ENCODE measurements at places on chromosomes 7 and 10.

- no peak for DNase-seq
Measured at GRCh38 chr7:115070311-115070710, 148.4 kb downstream of the MDFIC start.

DNA sequence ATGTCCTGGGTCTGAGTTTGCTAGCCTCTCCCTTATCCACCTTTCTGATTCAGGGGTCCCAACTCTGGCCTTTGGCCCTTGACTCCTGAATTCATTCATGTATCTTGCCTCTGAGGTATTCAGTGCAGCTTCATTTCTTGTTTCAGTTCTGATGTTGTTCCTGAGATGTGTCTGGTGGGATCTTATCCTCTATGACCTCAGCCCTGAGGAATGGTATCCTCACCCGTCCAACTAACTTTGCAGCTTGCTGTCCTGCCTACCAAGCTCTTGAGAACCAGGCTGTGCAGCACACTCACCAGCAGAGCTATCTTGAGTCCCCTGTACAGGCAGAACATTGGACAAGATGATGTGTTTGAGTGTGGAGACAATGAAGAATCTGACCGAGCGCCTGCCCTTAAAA is 13.8 kb downstream of the SUFU start:
- DNase-seq, result no peak

DNA sequence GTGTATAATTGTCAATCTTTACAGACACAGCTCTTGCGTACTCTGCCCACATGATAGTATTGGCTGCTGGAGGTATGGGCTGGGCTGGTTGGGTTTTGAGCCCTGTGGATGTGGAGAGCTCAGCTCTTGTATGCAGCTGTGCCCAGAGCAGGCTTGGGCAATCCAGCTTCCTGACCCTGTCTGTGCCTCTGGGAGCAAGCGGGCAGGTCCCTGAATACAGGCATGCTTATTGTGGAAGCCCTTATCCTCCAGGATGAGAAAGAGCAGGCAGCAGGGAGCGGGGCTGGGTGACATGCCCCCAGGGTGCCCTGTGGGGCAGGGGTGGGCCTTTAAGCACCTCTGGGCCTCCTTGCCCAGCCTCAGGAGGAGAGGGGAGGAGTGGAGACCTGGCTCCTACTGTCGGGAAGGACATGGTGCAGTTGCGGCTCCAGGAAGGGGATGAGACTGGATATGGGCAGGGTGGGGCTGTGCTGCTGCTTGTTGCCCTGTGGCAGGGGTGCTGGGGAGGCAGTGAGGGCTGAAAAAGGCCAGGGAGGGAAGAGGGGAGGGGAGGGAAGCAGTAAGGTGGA is 32.7 kb upstream of the SH2D4B start:
- no peak for DNase-seq

DNA sequence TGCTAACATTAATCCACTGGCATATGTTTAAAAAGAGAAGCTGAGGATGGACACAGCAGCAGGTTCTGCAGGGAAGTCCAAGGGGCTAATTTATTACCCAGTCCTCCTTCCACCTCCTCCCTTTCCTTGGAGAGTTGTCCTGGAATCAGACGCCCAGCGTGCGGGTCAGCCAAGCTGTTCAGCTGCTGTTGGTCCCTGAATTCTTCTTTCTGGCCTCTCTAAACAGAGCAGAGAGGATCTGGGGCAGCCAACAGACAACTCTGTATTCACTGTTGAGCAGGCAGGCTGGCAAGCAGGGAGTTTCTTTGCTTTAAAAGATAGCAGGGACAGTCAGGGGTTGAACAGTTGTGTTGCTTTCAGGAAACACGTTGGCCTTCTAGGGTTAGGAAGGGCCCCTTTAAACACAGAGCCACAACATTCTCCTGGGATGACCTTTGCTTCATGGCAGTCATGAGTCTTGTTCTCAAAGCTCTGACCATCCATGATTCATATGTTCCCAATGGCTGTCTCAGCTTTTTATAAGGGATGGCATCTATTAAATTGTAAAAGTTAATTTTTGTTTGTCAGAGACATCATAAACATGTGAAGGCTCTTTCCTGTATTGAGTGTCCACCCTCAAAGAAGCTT is 217.0 kb downstream of the CREB5 start:
- DNase-seq, result no peak

- peak; percentile 93 for DNase-seq
Measured at GRCh38 chr10:126972635-126973414, 67.6 kb downstream of the DOCK1 start.

- DNase-seq, result no peak
Measured at GRCh38 chr7:138834583-138834982, 36.6 kb upstream of the ATP6V0A4 start.

DNA sequence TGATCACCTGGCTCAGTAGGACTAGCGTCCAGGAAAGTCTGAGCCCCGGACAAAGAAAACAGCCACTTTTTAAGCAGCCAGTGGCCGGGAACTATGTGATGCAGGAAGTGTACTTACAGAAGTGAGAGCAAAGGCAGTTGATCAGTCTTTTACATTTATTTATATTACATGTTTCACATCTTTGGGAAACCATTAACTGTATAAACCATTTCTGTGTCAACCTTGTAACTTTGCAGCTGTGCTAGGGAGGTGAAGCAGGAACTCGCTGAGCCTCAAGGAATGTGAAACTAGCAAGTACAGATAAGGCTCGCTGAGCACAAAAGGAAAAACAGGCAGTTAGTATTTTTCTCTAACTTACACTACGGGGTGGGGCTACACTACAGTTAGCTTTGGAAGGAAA is 39.9 kb upstream of the HECW1 start:
- no peak for DNase-seq

GRCh38 chr10:113780681-113781250 is 29.3 kb downstream of the PLEKHS1 start:
- DNase-seq, result no peak

DNA sequence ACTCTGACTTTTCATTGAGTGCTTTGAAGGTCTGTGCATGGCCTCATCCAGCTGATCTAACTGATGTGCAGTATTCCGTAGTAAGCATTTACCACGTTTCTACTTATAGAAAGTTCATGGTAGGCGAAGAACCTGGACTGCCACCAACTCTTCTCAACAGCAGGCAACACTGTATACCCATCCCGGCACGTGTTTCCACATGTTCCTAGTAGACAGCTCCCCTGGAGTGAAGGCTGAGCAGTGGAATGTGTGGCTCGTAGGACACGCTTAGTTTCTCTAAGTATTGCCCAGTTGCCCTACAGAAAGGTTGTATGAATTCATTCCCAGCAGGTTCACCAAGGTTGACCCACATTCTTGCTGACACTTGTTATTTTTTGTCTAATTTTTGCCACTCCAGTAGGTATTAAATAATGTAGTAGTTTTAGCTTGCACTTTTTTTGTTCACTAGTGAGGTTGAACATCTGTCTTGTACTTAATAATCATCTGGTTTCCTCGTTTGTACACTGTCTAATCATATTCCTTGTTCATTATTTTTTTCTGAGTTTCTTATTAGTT is 15.2 kb downstream of the PROSER2 start:
- no peak for DNase-seq

DNA sequence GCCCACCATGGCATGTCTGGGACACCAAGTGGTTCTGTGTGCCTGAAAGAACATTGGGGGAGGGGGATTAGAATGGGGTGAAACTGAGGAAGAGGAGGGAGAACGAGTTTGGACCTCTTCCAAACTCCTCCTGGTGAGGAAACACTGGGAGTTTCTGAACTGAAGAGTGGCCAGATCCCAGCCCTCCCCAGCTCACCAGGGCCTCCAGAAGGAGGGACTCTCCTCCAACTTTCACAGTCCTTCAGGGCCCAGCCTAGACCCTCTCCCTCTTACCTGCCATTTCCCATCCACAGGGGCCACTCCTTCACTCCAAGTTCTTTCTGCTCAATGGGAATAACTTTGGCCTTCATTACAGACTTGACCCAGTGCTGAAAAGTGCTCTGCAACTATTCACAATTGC is 132.0 kb upstream of the FOXK1 start:
- no peak for DNase-seq

DNA sequence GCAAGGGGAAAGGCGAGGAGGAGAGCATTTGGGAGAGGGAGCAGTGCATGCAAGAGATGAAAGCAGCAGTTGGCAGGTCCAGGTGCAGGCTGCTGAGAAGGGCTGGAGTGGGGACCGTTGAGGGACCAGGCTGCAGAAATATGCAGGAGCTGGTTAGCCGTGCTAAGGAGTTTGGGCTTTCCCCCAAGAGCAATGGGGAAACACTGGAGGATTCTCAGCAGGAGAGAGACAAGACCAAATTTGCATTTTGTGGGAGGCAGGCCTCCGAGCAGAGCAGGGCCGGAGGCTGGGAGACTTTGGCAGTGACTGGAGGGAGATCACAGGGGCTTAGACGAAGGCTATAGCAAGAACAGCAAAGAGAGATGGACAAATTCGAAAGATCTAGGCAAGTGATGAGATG is 11.8 kb downstream of the BTBD16 start:
- no peak for DNase-seq

DNA sequence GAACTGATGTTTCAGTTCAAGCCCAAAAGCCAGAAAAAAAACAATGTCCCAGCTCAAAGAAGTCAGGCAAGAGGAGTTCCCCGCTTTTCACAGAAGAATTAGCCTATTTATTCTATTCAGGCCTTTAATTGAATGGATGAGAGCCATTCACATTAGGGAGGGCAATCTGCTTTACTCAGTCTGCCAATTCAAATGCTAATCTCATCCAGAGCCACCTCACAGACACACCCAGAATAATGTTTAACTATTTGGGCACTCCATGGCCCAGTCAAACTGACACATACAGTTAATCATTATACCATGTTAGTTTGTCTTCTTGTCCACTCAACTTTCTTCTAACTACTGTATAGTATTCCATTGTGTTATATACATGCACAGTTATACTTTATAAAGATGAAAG is 2.6 kb upstream of the NPSR1 start:
- DNase-seq, result peak; percentile 73

DNA sequence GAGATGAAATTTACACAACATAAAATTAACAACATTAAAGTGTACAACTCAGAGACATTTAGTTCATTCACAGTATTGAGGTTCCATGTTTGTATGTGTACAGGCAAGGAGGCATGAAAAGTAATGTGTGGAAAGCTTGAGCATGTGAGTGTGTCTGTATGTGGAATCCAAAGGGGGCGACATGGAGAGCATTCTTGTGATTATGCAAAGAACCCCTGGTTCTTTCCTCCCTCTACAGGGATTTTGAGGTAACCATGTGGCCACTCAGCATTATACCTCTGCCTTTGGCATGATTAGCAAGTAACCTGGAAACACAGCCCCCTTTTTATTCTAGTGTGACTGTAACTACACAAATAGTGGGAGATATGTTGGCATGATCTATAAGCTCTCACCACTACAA is 21.0 kb downstream of the OR2F1 start:
- no peak for DNase-seq

- DNase-seq, result no peak
Measured at GRCh38 chr7:150401861-150402631, 22.9 kb downstream of the ZNF775 start.

GRCh38 chr7:33495207-33495606 is 365.8 kb downstream of the BBS9 start:
- peak; percentile 81 for DNase-seq

GRCh38 chr7:148958061-148958460 is 70.2 kb downstream of the PDIA4 start:
- DNase-seq, result no peak

DNA sequence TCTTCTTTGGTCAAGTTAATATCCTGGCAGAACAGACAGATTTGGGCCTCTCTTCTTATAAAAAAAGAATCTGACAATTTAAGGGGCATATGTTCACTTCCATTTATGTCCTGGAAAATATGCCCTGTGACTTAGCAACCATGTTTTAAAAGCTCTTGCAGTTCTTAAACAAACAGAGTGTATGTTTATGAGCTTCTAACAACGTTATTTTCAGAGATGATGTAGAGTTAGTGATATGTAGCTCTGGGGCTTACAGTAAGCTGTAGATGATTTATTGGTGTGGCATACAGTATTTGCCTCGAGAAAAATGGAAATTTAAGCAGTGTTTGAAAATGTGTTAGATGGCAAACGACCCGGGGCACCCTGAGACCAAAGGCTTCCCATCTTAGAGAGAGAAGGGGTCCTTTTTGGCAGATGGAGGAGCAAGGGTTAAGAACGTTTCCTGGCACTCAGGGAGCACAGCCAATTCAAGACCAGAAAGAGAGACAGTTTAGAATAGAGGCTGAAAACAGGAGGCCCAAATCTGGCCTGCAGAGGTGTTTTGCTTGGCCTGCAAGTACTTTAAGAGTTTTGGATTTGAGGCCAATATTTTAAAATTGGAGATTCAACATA is 397.5 kb downstream of the KCNMA1 start:
- DNase-seq, result no peak

DNA sequence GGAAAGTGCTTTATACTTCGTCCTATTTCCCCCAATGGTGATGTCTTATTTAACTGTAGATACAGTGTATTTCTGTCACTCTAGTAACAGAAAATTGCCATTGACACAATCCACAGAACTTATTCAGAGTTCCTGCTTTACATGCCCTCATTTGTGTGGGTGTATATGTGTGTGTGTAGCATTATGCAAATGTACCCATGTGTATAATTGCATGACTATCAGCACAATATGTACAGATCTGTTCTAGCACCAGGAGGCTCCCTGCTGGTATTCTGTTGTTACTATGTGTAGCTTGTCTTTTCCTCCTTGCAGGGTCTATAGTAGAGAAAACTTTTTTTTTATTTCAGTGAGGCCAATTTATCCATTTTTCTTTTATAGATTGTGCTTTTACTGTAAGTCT is 16.5 kb downstream of the CYP3A43 start:
- no peak for DNase-seq

DNA sequence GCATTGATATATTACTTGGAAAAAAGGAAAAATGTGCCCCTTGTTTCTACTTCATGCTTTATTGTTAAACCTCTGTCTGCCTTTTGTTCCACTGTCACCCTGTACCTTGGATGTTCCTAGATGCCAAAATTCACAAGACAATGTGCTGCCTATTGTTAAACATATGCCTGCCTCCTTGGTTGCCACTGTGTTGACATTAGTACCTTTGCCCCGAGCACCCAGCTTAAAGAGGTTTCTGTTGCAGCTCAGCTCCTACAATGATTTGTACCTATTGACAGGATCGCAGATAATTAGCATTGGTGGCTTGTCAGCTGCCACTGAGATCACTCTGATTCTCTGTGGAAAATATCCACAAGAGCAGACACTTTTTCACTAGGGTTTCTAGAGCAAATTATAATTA is 188.0 kb downstream of the KCND2 start:
- DNase-seq, result no peak

GRCh38 chr10:47425813-47426419 is 41.8 kb upstream of the ZNF488 start:
- DNase-seq, result no peak

- DNase-seq, result no peak
Measured at GRCh38 chr7:4661871-4662270, 20.2 kb upstream of the FOXK1 start.

Data from Caki2 (cell line).